ENCODE measurements at places on chromosomes 6 and 20. TPM values are rescaled to one million over a fixed set of nuclear protein-coding genes. Genes with fewer than 3 reads are reported as not detected.
A peak's percentile ranks its signal among the peaks of the same experiment; 100 is the strongest.

The AIF1 gene
- 7.1 TPM for total RNA-seq

GRCh38 chr20:4951299-4951698 is 50.0 kb downstream of the SLC23A2 start:
- H3K27ac ChIP-seq = no peak overlapping the region
- no peak overlapping the region for H3K4me3 ChIP-seq
- no peaks in the 10 kb centered on the region for H3K4me1 ChIP-seq
- H3K27me3 ChIP-seq = no peaks in the 10 kb centered on the region
- no peak for DNase-seq
- H3K36me3 ChIP-seq = no peaks in the 10 kb centered on the region

GRCh38 chr20:49543071-49543857 is 24.7 kb downstream of the PTGIS start:
- H3K27me3 ChIP-seq = no peaks in the 10 kb centered on the region
- no peak overlapping the region for H3K4me3 ChIP-seq
- no peaks in the 10 kb centered on the region for H3K4me1 ChIP-seq

The CLIC5 gene
- 114 TPM for total RNA-seq

DNA sequence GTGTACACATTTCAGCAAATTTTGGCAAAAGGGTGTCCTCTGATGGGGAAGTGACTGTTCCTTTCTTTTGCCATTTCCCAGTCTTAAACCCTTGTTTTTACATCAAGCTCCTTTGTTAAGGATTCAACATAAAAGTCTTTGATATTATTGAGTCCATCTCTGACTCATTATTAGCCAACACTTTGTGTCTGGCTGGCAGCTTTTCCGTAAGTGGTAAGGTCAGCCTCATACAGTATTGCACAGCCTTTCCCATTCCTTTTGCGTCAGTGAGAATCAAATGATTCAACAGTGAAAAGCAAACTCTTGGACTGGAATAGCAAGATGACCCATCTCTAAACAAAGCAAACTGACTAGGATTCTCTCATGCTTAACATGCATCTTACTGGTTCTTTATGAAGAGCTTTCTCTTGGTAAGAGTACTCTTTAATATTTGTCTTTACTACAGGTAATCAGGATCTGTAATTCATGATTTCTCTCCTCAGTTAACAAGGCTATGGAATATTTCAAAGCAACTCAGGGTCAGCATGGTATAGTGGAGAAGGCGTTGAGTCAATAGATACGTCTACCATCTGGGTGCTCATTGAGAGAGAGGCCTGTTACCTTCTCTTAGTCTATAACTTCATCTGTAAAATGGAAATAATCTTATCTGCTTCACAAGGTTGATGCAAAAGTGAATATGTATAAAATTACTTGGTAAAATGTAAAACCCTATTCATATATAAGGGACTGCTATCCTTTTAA is 183.6 kb downstream of the PRL start:
- no peaks in the 10 kb centered on the region for H3K4me1 ChIP-seq
- H3K27me3 ChIP-seq = no peaks in the 10 kb centered on the region
- H3K27ac ChIP-seq = no peak overlapping the region
- H3K4me3 ChIP-seq = no peak overlapping the region
- H3K36me3 ChIP-seq = no peaks in the 10 kb centered on the region
- DNase-seq = no peak

DNA sequence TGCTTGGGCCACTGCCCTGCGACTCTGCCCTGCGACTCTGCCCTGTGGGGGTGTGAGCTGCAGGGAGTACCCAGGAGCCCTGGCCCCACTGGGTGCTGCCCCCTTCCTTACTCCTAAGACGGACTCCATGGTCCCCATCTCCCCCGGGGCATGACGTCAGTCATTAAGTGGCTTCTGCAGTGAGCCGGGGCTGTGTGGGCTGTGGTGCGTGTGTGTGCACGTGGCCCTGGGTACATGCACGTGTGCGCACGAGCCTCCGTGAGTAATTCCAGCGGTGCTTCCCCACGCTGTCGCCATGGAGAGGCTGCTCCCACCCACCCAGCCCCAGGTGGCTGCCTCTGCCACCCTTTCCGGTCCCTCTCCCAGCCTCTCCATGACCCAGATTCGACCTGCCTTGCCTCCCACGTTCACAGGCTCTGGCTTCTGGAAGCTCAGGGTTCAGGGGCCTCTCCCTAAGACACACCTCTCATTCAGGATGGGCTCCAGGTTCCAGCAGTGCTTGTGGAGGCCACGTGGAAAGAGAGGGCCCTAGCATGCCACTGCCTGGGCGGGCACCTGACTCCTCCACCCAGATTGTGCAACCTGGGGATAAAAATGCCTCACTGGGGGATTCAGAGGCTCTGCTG is 88.3 kb downstream of the DLGAP4 start:
- no peaks in the 10 kb centered on the region for H3K27me3 ChIP-seq
- H3K27ac ChIP-seq = no peak overlapping the region
- no peaks in the 10 kb centered on the region for H3K4me1 ChIP-seq
- H3K4me3 ChIP-seq = no peak overlapping the region
- H3K36me3 ChIP-seq = no peaks in the 10 kb centered on the region

The PKIB gene
- 4.1 TPM for total RNA-seq

DNA sequence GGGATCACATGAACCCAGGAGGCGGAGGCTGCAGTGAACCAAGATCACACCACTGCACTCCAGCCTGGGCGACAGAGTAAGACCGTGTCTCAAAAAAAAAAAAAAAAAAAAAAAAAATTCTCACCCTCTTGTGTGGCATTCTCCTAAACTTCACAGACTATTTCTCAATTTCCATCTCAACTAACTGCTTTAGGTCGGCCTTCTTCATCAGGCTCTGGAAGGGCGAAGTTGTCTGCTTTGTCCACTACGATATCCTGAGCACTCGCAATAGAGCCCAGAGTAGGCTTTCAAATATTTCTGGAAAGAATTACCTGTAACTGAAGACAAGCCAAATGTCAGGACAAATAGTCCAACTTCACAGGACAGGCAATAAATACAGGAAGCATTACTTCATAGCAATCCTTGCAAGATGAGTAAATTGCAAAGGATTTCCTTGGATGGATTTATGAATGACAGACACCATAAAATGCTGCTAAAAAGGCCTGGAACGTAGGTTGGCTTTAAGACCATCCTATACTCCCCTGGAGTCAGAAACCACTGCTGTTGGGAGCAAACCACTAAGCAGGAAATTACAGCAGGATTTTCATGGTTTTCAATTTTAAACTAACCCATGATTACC is 116.3 kb upstream of the SLC2A12 start:
- no peaks in the 10 kb centered on the region for H3K27me3 ChIP-seq
- H3K4me1 ChIP-seq = no peaks in the 10 kb centered on the region
- no peak overlapping the region for H3K27ac ChIP-seq

The OOEP gene
- not detected for total RNA-seq

DNA sequence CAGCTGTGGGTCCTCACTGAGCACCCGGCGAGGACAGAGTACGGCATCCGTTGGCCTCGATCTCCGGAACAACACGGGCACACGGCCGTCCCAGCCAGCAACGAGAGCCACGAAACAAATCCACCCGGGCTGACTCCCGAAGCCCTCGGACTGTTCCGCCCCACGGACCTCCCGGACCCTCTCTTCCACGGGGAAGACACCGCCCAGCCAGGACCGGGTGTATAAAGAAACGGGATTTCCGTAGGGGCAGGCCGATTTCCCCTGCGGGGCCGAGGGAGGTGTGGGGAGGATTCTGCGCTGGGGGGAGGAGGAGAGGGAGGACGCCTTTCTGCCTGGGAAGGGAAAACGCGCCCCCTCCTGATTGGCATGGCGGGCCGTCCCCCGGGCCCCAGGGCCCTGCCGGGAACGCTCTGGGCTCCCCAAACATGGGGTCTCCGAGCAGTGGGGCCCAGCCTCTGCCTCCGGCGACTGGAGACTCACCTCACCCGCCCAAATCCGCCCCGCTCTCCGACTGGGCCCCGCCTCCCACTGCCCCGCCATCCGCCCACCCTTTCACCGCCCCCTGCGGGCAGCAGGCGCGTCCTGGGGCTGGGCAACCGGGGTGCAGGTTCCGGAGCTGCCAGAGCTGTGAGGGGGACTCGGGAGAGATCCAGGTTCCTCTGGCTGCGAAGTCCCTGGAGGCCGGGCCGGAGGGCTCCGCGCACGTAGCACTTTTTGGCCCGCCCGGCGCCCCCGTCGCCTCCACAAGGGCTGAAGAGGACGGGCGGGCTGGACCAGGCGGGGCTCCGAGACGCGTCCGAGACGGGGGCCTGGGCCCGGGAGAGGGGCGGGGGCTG is 679 bp upstream of the PPDPF start:
- H3K27me3 ChIP-seq = no peaks in the 10 kb centered on the region
- DNase-seq = peak; percentile 84

DNA sequence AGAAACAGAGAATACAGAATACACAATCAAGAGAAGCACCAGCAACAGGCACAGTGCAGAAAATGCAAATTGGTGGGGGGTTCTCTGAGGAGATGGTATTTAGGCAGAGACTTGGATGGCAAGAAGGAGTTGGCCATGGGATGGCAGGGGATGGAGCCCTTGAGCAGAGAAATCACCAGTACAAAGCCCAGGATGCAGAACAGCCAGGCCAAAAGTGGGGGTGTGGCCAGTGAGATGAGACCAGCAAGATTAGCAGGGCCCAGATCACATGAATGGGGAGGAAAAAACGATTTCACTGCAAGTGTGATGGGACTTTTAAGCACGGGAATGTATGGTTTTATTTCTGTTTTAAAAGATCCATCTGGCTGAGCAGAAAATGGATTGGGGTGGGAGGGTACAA is 63.4 kb downstream of the TRAM2 start:
- H3K36me3 ChIP-seq = peaks cover 33% of the 10 kb centered on the region
- H3K4me3 ChIP-seq = no peak overlapping the region
- no peaks in the 10 kb centered on the region for H3K27me3 ChIP-seq
- H3K27ac ChIP-seq = no peak overlapping the region
- no peaks in the 10 kb centered on the region for H3K4me1 ChIP-seq

GRCh38 chr6:167786853-167787675 is 39.6 kb upstream of the AFDN start:
- no peaks in the 10 kb centered on the region for H3K27me3 ChIP-seq
- H3K27ac ChIP-seq = no peak overlapping the region
- no peak overlapping the region for H3K4me3 ChIP-seq
- DNase-seq = no peak
- H3K4me1 ChIP-seq = no peaks in the 10 kb centered on the region
- no peaks in the 10 kb centered on the region for H3K36me3 ChIP-seq

GRCh38 chr6:32685603-32686002 is 19.1 kb upstream of the HLA-DQB1 start:
- no peak overlapping the region for H3K4me3 ChIP-seq
- no peaks in the 10 kb centered on the region for H3K27me3 ChIP-seq
- no peaks in the 10 kb centered on the region for H3K4me1 ChIP-seq
- H3K27ac ChIP-seq = peak overlapping the region; percentile 69
- peak; percentile 53 for DNase-seq
- H3K36me3 ChIP-seq = no peaks in the 10 kb centered on the region

The NDRG3 gene
- total RNA-seq = 28.4 TPM

The BTN1A1 gene
- not detected for total RNA-seq

- H3K4me3 ChIP-seq = no peak overlapping the region
- no peak overlapping the region for H3K27ac ChIP-seq
- no peaks in the 10 kb centered on the region for H3K4me1 ChIP-seq
- H3K36me3 ChIP-seq = no peaks in the 10 kb centered on the region
Observed at GRCh38 chr20:41900201-41900691, 282.1 kb upstream of the CHD6 start.

DNA sequence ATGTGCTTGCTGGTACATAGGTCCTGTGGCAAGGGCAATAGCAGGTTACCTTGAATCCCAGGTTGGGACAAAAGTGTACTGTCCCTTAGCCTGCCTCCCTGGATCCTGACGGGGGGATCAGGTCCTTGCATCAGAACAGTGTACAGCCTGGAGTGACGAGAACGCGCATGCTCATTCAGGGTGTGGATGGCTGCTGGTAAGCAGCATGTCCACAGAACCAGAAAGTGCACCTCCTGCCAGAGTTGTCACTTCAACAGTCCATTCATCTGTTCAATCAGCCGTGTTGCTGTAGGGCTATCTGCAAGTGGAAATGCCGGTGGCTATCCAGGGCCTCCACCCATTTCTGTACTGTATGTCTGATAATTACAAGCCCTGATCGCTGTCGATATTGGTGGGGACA is 236.3 kb upstream of the SOX4 start:
- no peaks in the 10 kb centered on the region for H3K36me3 ChIP-seq
- no peaks in the 10 kb centered on the region for H3K27me3 ChIP-seq
- no peaks in the 10 kb centered on the region for H3K4me1 ChIP-seq
- no peak overlapping the region for H3K27ac ChIP-seq
- H3K4me3 ChIP-seq = no peak overlapping the region

- no peaks in the 10 kb centered on the region for H3K36me3 ChIP-seq
- H3K4me3 ChIP-seq = no peak overlapping the region
- no peaks in the 10 kb centered on the region for H3K4me1 ChIP-seq
- DNase-seq = no peak
Observed at GRCh38 chr6:68747110-68747790, 112.2 kb downstream of the ADGRB3 start.

DNA sequence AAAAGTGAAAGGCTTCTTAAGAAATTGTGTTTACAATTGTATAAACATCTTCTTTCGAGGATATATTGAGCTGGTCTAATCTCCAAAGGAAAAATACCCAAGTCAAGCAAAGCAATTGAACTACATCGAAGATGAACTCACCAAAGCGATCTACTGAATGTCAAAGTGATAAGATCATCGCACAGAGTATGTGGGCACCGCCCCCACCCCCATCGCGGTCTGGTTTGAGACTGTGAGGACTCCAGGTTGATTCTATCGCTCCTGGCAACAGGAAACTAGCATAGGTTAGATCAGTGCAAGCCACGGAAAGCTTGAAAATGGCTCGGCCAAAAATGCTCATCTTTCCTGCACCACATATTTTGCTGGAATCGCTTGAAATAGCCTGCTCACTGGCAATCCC is 133.2 kb upstream of the RPS6KA2 start:
- no peaks in the 10 kb centered on the region for H3K27me3 ChIP-seq
- H3K4me1 ChIP-seq = no peaks in the 10 kb centered on the region
- no peak for DNase-seq
- no peaks in the 10 kb centered on the region for H3K36me3 ChIP-seq

- no peak overlapping the region for H3K4me3 ChIP-seq
- no peaks in the 10 kb centered on the region for H3K4me1 ChIP-seq
- peak; percentile 84 for DNase-seq
- no peak overlapping the region for H3K27ac ChIP-seq
- no peaks in the 10 kb centered on the region for H3K27me3 ChIP-seq
Observed at GRCh38 chr20:5448449-5449118, 131.8 kb upstream of the PROKR2 start.
